Cardiac muscle cell (in vitro differentiated cells and primary cell): ENCODE measurements at places on chromosomes 13 and 19. TPM values are rescaled to one million over a fixed set of nuclear protein-coding genes. Genes with fewer than 3 reads are reported as not detected.

FFAR1 gene
- not detected in 2 replicates for total RNA-seq

ZNF439 gene
- 0.07 and 3.6 TPM in 2 replicates for total RNA-seq

SPACA4 gene
- total RNA-seq, result not detected in 2 replicates

FZR1 gene
- 45.5 and 68.5 TPM in 2 replicates for total RNA-seq

DNA sequence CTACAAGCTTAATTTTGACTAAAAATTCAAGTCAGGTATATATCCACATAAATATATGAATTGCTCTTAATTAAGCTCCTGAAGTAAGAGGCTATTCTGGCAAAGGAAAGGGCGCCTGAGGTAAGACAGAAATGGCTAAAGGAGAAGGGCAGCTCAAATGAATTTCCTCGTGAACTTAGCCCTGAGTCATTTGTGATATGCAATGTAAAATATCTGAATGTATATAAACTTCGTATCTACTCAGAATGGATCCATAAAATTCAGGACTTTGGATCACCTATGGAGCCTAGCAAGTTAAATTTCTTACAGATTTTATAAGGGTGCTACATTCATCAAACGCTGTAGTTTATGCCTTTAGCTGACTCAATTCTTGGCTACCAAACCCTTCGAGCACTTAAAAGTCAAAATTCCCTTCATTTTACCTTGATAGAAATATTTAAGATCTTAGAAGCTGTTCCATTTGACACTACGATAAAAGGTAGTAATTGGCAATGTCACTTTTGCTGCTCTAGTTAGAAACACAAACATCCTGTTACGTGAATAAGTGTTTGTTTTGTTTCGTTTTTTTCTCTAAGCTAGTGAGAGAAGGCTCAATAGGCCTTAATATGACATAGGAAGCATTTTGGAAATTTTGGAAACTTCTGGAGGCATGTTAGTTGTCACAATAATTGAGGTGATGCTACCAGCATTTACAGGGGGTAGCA, 69.2 kb downstream of the DIAPH3 start:
- no peak for DNase-seq

GRCh38 chr13:39311619-39312018, 273.4 kb downstream of the NHLRC3 start:
- DNase-seq, result no peak

DNA sequence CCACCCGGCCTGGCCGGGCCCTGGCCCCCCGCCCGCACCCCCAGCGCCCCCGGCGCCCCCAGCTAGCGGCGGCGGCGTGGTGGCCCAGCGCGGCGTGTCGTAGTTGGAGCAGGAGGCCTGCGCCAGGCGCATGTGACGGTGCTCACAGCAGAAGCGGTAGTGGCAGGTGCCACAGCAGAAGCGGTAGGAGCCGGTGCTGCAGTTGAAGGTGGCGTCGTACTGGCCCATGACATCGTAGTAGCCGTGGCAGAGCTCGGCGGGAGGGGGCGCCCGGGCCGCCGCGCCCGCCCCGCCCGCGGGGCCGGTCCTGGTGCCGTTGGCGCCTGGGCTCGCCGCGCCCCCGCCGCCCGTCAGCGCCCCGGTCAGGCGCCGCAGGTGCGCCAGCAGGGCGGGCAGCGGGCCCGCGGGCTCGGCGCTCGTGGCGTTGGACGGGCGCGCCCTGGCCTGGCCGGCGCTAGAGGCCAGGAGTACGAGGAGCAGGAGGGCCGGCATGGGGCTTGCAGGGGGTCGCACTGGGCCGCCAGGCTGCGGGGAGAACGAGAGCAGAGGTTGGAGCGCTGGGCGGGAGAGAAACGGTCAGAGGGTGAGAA, 633 bp downstream of the SHISA7 start:
- no peak for DNase-seq

GRCh38 chr19:10228920-10229319, 2.2 kb downstream of the S1PR2 start:
- DNase-seq, result peak; percentile 57

GRCh38 chr13:40777166-40777808, 6.3 kb upstream of the MRPS31 start:
- peak; percentile 71 for DNase-seq

GRCh38 chr13:46341112-46341711, 45.8 kb downstream of the RUBCNL start:
- peak; percentile 33 for DNase-seq

- no peak for DNase-seq
These were observed 23.0 kb upstream of the OLFM4 start for GRCh38 chr13:53005626-53006025.

- peak; percentile 90 for DNase-seq
These were observed 24.1 kb upstream of the ASPDH start for GRCh38 chr19:50537769-50538230.

- no peak for DNase-seq
These were observed 23.4 kb upstream of the TBC1D4 start for GRCh38 chr13:75505327-75505726.

DNA sequence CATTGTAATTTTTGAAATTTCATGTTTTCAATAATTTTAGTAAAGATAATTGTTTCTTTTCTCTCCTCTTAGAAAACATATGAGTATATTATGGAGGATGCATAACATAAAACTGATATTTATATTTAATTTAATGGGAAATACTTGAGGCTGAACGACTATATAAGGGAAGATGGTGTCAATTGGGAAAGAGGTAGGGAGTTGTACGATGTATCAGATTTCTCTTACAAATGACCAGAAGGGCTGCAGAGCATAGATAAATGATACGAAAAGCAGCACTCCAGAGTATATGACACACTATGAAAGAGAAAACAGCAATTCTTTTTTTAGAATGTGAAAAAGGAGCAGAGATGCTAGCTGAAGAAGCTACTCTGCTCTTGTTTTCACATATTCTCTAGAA, 1308.0 kb upstream of the MIR17HG start:
- no peak for DNase-seq
